Testis (tissue), 5 donors: ENCODE measurements at places on chromosomes 12 and 14. TPM values are rescaled to one million over a fixed set of nuclear protein-coding genes. Genes with fewer than 3 reads are reported as not detected.

DNA sequence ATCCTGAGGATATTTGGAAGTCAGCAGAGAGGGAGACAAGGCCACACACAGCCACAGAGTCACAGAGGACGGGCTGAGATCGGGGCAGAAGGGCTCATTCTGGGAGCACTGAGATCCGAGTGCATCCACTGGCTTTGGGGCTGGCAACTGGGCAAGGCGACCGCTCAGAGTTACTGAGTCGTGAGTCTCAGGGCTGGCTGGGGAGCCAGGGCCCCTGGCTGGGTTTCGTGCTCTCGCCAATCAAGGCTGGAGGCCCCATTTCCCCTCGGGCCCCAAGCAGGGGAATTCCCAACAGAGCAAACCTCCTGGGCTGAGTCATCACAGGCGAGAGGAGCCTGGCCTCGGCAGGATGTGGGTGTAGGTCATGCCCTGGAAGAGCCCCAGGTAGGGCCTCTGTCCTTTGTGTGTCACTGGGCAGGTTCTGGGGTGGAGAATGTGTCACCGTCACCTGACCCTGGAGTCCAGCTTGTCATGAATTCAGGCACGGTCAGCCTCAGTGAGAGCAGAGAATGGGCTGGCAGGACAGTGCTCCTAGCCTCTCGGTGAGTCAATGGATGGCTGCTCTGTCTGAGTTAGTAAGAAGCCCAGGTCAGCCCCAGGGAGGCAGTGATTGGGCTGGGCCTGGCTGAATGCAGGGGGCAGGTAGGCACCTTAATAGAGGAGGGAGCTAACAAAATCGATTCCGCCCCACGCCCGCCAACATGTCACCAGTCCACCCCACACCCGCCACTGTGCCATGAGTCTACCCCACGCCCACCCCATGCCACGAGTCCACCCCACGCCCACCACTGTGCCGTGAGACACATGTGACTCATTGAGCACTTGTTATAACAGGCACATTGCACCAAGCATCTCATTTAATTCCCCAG lies 16.9 kb downstream of the ASB2 start:
- no peak for DNase-seq

- DNase-seq = no peak
Observed at GRCh38 chr12:45178771-45179170, 37.1 kb upstream of the ANO6 start.

DNA sequence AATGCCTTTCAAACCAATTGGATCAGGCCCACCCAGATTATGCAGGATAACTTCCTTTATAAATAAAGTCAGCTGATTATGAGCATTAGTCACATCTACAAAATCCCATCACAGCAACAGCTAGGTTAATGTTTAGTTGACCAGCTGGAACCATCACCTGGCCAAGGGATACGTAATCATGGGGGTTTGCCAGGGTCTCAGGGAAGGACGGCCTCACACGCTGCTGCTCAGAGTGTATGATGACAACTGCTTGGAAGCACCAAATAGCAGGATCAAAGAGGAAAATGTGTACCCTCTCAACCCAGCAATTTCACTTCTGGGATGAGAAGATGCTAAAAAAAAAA lies 162.6 kb downstream of the SLC15A4 start:
- no peak for DNase-seq

DNA sequence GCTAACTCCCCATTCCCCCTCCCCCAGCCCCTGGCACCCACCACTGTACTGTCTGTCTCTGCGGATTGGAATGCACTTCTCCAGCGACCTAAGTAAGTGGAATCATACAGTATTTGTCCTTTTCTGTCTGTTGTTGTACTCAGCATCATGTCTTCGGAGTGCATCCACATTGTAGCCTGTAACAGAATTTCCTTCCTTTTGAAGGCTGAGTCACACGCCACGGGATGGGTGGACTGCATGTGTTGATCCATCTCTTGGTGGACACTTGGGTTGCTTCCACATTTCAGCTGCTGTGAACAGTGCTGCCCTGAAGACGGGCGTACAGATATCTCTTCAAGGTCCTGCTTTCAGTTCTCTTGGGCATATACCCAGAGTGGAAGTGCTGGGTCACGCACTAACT lies 34.4 kb downstream of the DDX51 start:
- no peak for DNase-seq

DNA sequence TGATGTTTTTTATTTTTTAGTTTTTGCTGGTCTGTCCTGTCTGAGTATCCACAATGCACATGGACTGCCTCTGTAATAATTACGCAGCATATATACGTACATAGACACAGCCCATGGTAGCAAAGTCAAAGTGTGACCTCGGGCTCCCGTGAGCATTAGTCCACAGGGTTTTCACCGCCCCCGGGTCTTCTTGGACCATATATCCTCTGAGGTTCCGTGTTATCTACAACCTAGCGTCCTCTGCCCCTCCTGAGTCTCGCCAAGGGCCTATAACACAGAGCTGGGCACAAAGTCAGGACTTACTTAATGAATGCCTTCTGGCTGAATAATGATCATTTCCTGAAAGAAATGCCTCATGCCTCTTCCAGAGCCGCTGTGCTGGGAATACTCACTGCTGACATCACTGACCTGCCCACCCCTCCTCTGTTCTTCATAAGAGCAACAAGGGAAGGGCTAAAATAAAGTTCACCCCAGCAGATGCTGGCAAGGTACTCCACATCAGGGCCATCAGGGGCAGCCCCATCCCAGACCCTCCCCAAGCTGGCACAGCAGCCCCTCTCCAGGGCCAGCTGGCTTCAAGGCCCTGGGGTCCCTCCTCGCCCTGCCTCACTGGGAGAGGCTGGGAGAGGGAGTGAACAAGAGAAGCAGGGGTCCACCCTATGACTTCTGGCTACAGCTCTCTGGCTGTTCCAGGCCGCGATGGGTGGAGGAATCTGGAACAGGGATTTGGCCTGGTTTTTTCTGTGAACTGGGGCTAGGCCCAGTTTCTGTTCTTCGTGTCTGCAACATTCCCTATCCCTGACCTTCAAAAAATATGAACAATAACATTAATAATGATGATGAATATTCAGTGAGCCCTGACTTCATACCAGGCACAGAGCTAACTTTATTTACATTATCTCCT lies 7.9 kb downstream of the HDAC7 start:
- DNase-seq = peak; percentile 78

GRCh38 chr14:93951635-93952540 lies 24.5 kb downstream of the ASB2 start:
- DNase-seq = no peak

DNA sequence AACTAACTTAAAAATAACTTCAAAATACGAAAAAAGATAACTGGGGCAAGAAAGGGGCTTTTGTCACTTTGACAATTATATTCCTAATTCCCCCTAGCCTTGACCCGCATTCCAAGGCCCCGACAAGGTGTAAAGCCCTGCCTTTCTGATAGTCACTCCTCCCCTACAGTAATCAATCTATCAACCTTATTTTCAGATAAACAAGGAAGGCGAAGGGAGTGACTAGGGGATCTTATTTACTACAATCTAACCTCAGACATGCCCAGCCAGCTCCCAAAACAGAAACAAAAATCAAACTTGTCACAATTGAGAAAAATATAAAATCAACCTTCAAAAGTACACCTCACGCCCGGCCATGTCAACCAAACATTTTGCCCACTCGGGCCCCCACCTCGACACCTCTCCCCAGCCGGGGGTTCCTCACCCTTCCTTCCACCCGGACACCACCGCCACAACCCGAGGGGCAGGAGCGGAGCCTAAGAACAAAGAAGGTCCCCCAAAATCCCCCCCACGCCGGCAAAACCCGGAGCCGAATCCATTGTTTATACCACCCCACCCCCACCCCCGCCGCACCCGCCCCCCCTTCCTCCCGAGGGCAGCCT lies 562 bp downstream of the ZFYVE1 start:
- DNase-seq = peak; percentile 21

DNA sequence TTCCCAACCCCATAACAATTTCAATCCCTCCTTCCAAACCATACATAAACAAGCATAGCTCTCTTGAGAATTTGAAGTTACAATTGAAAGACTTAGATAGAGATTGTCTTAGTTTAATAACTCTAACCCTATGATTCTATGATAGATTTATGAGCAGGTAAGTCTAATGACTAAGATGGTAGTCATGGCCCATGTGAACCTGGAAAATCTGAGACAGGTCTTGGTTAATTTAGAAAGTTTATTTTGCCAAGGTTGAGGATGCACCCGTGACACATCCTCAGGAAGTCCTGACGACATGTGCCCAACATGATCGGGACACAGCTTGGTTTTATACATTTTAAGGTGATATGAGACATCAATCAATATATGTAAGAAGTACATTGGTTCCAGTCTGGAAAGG lies 248.8 kb downstream of the KCNH5 start:
- DNase-seq = no peak

GRCh38 chr12:124044809-124045321 lies 71.8 kb downstream of the ZNF664 start:
- no peak for DNase-seq

GRCh38 chr14:92886337-92886736 lies 36.6 kb upstream of the CHGA start:
- DNase-seq = no peak

DNA sequence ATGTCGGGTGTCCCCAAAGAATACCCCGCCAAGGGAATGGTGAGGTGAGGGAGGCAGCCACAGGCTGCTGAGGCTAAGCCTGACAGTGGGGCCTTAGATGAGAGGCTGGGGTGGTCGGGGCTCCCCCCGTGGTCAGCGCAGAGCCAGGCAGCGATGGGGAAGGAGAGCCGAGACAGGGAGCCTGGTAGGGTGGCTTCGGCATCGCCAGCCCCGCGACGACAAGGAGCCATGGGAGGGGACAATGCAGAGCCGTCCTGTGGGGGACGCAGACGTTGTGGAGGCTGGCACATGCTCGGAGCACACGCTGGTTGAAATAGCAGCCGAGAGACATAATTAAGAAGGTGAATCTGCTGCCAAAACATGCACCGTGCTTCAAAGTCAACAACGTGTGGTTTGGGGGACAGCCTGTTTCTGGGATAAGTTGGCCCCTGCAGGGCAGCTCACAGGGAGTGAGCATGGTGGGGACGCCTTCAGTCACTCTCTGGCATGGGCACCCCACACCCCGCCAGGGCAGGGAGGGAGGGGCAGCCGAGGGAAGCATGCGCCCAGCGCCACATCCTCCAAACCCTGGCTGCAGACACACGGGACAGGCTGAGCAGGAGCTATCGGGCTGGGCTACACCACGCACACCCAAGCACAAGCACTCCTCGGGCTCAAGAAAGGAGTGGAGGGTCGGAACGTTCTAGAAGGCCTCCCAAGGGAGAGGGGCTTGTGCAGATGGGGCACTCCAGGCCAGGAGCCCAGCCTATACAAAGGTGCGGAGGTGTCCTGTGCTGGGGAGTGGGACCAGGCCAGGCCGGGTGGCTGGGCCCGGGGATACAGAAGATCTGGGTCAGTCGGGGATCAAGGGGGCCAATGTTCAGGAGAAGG lies 66.6 kb upstream of the C14orf180 start:
- DNase-seq = no peak

WSCD2 gene
- total RNA-seq = 0.50 TPM

SLC6A12 gene
- total RNA-seq = 12.5 TPM

PTPRQ gene
- total RNA-seq = 1.4 TPM

PLEKHG7 gene
- 0.31 TPM for total RNA-seq

KRT71 gene
- total RNA-seq = 0.12 TPM

MYO1H gene
- 3.7 TPM for total RNA-seq

SLC10A1 gene
- not detected for total RNA-seq

ADCY4 gene
- 13.9 TPM for total RNA-seq

CLEC1A gene
- total RNA-seq = 3.2 TPM

TPPP2 gene
- total RNA-seq = 201 TPM

SAMD15 gene
- 9.2 TPM for total RNA-seq

OR4E2 gene
- total RNA-seq = 0.19 TPM

KIF21A gene
- 89.2 TPM for total RNA-seq

APOF gene
- not detected for total RNA-seq

KRT75 gene
- total RNA-seq = not detected
